ENCODE measurements at places on chromosomes 13 and 19.

DNA sequence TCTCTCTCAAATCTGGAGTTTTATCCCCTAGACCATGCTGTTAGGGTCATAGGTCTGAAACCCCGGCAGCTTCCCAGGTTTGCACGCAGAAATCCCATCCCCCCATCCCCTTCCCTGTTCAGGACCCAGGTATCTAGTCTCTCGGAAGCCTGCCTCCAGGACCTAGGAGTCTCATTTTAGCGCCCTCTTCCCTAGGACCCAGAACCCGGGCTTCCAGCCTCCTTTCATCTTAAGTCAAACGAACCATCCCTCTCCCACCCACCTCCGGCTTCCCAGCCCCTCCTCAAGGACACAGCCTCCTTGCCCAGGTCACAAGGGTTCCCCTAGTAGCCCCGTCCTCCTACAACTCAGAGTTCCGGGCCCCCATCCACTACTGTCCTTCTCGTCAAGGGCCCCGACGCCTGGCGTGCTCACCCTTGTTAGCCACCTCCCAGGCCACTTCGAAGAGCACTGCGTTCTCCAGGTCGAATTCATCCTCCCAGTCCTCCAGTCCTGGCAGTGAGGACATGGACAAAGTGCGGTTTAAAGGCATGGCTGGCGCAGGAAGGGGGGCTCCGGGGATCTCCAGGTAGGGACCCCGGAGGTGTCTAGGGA is 431 bp downstream of the GYS1 start:
- DNase-seq, result no peak

- DNase-seq, result no peak
These were observed 30.9 kb upstream of the KCTD12 start for GRCh38 chr13:76917095-76917494.

DNA sequence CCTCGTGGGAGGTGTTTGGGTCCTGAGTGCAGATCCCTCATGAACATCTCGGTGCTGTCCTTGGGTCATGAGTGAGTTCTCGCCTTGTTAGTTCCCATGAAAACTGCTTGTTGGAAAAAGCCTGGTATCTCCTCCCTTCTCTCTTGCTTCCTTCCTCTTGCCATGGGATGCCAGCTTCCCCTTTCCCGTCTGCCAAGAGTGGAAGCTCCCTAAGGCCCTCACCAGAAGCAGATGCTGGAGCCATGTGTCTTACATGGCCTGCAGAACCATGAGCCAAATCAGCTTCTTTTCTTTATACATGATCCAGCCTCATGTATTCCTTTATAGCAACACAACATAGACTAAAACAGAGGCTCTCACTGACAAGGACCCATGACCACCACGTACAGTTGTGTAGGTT is 8.2 kb downstream of the ADGRE2 start:
- DNase-seq, result no peak

GRCh38 chr19:32757189-32757588 is 37.6 kb downstream of the TDRD12 start:
- DNase-seq, result no peak

GRCh38 chr19:18580311-18580710 is 8.3 kb upstream of the REX1BD start:
- DNase-seq, result no peak

GRCh38 chr19:33404506-33405253 is 31.2 kb downstream of the CEBPG start:
- no peak for DNase-seq

DNA sequence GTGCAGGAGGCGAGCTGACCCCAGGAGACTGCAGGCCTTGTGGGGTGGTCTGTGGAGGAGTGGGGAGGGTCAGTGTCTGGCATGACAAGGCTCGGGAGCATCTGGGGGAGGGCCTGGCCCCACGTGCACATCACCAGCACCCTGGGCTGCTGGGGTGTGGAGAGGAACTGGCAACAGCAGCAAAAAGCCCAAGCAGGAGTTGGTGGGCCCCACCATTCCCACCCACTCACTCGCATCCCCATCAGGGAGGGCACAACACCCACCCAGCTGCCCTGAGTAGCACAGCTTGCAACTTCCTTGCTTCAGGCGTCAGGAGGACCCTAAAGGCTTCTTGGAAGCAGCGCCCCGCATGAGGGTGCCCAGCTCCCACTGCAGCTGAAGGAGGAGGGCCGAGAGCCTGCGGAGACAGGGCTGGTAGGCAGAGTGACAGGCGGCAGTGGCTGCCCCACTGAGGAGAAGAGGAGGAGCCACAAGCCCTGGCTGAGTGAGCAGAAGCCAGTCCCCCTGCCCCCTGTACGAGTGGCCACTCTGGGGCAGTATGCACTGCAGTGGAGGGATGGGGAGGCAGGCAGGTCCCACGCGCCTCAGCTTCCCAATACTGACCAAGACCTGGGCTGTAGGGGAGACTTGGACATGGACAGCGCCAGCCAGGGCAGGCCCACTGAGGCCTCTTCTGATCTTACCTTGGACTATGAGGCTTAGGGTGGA is 26.5 kb downstream of the ELL start:
- no peak for DNase-seq

DNA sequence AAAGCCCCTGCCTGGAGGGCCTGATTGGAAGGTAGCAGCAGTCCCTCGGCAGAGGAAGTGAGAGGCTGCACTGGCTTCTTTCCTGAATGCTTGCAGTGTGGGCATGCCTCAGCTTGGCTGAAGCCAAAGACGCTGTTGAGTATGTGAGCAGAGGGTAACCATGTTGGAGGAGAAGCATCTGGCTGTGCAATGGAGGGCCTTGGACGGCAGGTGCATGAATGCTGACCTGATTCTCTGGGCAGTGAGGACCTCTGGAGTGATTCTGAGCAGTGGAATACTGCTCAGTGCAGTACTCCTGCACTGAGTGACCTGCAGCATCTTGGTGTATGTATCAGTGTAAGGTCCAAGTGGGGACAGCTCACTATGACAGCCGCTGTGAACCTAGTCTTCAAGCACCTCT is 46.9 kb downstream of the SOX1 start:
- DNase-seq, result no peak

DNA sequence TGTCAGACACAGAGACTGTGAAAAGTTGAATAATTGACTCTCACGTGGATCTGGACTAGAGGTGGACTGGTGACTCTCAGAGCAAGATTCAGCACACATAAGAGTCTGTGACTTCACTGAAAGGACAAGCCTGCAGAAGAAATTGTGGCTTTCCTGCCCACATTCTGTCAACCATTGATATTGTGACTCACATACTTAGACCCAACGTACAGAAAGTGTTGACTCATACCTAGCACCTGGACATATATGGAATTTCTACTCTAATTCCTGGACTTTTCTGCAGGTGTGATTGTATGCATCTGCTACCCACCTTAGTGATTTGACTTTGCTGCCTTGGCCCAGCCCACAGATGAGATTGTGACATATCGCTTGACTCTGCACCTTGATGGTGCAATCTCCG is 15.6 kb upstream of the ZNF730 start:
- DNase-seq, result no peak

- no peak for DNase-seq
These were observed 166.1 kb upstream of the MYO16 start for GRCh38 chr13:108463340-108463739.

GRCh38 chr13:114157869-114158495 is 21.1 kb upstream of the CFAP97D2 start:
- DNase-seq, result no peak

DNA sequence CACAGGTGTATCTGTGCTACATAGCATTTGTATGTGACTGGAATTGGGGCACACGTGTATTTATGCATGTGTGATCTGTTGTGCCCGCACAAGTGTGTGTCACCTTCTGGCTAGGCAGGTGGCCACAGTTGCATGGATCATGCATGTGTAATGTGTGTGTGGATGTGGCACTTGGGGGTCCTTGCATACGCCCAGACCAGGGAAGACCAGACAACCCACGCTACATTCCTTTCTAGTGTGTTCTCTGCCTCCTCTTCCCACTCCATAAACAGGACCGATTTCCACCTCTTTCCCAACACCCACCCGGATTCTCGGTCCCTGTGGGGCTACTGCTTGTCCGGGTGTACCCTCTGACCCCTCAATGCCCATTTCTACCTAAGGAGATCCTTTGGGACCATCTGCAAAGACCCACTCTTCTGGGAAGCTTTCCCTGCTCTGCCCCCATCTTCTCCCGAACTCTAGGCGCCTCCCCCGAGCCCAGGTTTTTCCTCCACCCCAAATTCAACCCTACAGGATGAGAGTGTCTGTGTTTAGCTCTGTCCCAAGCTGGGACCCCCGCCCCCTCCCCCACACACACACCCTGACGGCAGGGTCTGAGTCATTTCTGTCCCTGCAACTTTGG is 12.3 kb downstream of the STAP2 start:
- DNase-seq, result no peak

- no peak for DNase-seq
These were observed 1.5 kb downstream of the MAP4K1 start for GRCh38 chr19:38616265-38616664.

Data from stimulated activated CD8-positive, alpha-beta memory T cell treated with anti-CD3 and anti-CD28 coated beads, Interleukin-12 subunit alpha, Interleukin-12 subunit beta, amount 100 ng/mL, for 1 hour (primary cell).